ENCODE measurements at places on chromosomes 16 and 17. TPM values are rescaled to one million over a fixed set of nuclear protein-coding genes. Genes with fewer than 3 reads are reported as not detected.
A peak's percentile ranks its signal among the peaks of the same experiment; 100 is the strongest.

GRCh38 chr16:60655514-60656153 lies 1380.6 kb downstream of the CDH8 start:
- DNase-seq, result no peak

- no peak for DNase-seq
These were observed 19.6 kb upstream of the SREBF1 start for GRCh38 chr17:17856386-17856785.

- no peak for DNase-seq
These were observed 506.1 kb downstream of the CDH11 start for GRCh38 chr16:64615630-64616280.

DNA sequence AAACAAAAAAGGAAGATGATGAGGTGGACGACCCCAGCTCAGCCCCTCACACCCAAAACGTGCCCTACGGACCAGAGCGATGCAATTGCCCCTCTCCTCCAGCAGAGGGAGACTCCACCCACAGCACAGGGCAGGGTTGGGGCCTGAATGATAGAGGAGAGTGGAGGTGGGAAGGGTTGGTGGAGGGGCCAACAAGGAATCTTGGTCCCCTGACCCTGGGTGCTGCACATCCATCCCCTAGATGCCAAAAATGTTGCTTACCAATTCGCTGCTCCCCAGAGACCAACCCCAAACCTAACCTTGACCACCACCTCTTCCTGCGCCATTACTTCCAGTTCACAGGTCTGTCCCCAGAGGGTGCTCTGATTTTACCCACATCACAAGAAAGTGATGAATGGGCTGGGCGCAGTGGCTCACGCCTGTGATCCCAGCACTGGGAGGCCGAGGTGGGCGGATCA lies 12.9 kb downstream of the P2RX5 start:
- DNase-seq, result no peak

DNA sequence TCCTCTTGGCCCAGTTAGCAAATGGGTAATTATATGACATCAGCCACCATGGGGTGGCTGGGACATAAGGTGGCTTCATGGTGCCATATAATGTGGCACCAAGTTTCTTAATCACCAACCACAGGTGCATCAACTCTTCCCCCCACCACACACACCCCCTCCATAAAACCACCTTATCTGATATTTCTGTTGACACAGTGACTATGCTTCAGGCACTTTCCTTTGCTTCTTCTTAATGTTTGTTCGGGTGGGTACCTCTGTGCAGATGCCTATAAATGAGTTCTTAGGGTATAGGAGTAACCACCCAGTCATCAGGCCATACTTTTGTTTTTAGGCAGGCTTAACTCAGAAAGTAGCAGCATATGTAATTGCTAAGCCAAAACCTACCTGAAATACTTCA lies 29.5 kb downstream of the RNF43 start:
- no peak for DNase-seq

GRCh38 chr17:65182233-65182632 lies 45.1 kb downstream of the RGS9 start:
- DNase-seq, result no peak

- DNase-seq, result peak; percentile 38
These were observed 61.0 kb downstream of the PRMT7 start for GRCh38 chr16:68371706-68372380.

DNA sequence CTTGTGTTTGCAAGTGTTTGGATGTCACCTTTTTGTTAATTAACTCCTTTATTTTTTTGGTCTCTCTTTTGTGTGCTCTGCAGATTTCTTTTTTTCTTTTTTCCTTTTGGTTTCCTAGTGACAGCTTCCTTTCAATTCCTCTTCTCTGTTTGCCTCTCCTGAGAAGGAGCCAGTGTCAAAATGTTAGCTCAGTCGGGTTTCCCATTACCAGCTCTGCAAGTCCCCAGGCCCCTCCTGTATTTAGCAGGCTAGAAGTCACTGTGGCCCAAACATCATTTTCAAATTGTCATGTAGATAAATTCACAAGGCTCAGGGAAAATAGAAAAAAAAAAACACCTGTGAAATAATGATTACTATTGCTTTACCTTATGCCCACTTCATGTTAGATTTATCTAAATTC lies 1621.6 kb downstream of the CDH8 start:
- no peak for DNase-seq

- no peak for DNase-seq
These were observed 619.2 kb upstream of the C16orf82 start for GRCh38 chr16:26447570-26447969.

GRCh38 chr17:79552824-79553223 lies 58.0 kb downstream of the RBFOX3 start:
- no peak for DNase-seq

GRCh38 chr16:24522751-24523150 lies 16.6 kb upstream of the RBBP6 start:
- DNase-seq, result no peak

DNA sequence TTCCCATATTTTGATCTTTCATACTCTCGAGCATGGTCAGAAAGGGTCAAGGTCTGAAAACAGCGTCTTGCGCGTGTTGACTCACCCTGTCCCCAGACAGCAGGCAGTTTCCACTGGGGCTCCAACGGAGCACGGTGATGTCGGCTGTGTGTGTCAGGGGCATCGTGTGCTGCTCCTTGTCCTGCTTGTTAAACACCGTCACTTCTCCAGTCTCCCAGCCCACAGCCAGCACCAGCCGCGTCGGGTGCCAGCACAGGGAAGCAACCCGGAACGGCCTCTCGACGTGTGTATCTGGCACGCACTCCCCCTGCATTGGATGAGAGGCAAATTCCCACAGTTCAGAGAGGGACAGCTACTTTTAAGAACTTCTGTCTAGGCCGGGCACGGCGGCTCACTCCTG lies 9.6 kb downstream of the IFT140 start:
- DNase-seq, result peak; percentile 68

- DNase-seq, result no peak
These were observed 21.8 kb downstream of the DRC3 start for GRCh38 chr17:17994271-17995069.

DNA sequence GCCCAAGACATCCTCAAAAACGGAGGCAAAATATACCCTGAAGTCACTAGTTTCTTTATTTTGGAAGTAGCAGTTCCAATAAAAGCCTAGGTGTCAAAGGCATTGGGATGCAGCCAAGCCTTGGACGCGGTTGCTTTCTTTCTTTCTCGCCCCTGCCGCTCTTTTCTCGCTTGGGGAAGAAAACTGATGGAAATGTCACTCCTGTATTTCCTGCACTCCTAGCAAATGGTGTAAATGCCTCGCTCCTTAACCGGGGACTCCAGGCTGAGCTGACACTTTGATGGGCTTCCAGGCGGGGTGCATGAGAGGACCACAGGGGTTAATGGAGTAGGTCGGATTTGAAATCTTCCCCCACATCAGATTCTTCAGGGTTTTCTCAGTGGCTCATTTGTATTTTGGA lies 114.1 kb downstream of the FOXL1 start:
- DNase-seq, result no peak

- DNase-seq, result no peak
These were observed 5.5 kb downstream of the TRAF7 start for GRCh38 chr16:2160915-2161551.

DNA sequence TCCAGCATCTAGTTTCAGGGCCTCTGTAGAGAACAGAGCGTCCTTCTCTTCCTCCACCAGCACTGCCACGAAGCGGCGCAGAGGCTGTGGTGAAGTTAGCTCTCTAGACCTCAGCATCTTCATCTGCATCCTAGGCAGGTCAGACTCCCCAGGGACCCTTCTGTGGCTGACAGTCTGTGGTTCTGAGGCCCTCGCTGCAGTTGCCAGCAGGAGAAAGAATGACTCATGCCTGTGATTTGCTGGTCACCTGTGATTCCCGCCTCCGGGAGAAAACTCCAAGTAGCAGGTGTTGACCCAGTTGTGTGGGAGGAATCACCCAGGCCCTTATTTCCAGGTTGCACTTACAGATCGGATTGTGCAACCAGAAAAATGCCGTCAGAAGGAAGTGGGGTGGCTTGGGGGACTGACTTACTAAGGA lies 117.3 kb upstream of the CACNG5 start:
- no peak for DNase-seq

- no peak for DNase-seq
These were observed 308.7 kb upstream of the TNRC6C start for GRCh38 chr17:77649717-77650211.

DNA sequence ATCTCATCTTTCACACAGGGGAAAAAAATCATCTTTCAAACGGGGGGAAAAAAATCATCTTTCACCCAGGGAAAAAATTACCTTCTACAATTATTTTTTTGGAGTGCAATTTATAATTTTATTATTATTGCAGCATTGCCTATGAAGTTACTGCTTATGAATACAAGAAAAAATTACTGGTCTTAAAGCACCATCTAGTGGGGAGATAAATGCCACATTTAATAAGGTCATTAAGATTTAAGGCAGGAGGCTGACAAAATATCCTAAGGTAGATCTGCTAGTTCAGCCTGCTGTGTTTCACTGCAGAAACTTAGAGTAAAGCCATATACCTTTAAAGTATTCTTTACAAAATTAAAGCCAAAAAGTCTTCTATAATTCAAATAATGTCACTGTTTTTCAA lies 13.7 kb downstream of the SHCBP1 start:
- DNase-seq, result no peak

GRCh38 chr16:79897453-79898146 lies 297.1 kb upstream of the MAF start:
- DNase-seq, result no peak

DNA sequence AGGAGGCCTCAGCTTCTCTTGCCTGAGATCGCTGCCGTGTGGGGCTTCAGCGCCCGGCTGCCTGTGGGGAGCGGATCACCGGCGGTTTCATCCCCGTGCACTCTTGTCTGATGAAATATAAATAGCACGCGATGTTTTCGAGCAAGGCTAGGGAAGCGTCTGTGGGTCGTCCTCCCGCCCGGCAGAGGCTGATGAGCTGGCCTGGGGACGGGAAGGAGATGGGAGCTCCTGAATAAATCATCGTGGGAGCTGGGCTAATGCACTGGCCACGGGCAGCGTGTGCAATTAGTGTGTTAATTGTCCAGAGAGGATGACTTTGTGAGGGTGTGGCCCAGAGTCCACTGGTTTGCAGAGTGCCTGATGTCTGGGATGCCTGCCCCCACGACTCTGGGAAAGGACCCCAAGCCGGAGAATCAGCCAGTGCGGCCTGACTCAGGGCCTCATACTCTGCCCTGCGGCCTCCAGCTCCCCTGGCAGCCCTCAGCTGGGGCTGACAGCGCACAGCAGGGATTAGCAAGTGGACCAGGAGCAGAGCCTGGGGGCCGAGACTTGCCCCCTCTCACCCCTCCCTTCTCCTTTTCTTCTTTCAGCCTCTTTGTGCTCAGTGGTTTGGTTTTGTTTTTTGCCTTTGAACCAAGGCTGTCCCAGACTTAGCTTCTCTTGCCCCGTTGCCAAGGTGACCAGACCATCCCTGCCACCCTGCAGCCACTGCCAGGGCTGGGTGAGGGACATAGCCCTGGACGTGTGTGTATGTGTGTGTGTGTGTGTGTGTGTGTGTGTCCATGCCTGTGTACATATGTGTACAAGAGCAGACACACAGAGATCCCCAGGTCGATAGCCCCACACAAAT lies 21.4 kb downstream of the KCNJ12 start:
- DNase-seq, result no peak

GRCh38 chr16:69823831-69824563 lies 61.9 kb downstream of the WWP2 start:
- no peak for DNase-seq

The SLC38A8 gene
- not detected for total RNA-seq

The ESRP2 gene
- total RNA-seq, result 64.5 TPM

The SLC16A13 gene
- total RNA-seq, result 9.9 TPM

The NPIPA8 gene
- 0.80 TPM for total RNA-seq

The P3H4 gene
- total RNA-seq, result 9.2 TPM

The SLC47A1 gene
- 18.6 TPM for total RNA-seq
